ENCODE measurements at places on chromosomes 16 and 17. TPM values are rescaled to one million over a fixed set of nuclear protein-coding genes. Genes with fewer than 3 reads are reported as not detected.

- H3K27me3 ChIP-seq: no peaks in the 10 kb centered on the region
- H3K36me3 ChIP-seq: no peaks in the 10 kb centered on the region
- no peak overlapping the region for H3K4me3 ChIP-seq
Observed at GRCh38 chr16:79533292-79533691, 67.2 kb downstream of the MAF start.

GRCh38 chr17:78529871-78530670 is 47.1 kb downstream of the DNAH17 start:
- H3K36me3 ChIP-seq: no peaks in the 10 kb centered on the region
- H3K27me3 ChIP-seq: no peaks in the 10 kb centered on the region
- no peak overlapping the region for H3K27ac ChIP-seq
- no peak for DNase-seq
- peaks cover 10% of the 10 kb centered on the region for H3K4me1 ChIP-seq

- H3K27ac ChIP-seq: no peak overlapping the region
- no peak for DNase-seq
- H3K4me3 ChIP-seq: no peak overlapping the region
- no peaks in the 10 kb centered on the region for H3K36me3 ChIP-seq
- H3K4me1 ChIP-seq: no peaks in the 10 kb centered on the region
- no peaks in the 10 kb centered on the region for H3K27me3 ChIP-seq
Observed at GRCh38 chr16:12271006-12271405, 294.5 kb downstream of the SNX29 start.

GRCh38 chr17:43689814-43690213 is 28.1 kb upstream of the MEOX1 start:
- no peak overlapping the region for H3K27ac ChIP-seq
- no peak overlapping the region for H3K4me3 ChIP-seq
- no peaks in the 10 kb centered on the region for H3K27me3 ChIP-seq
- no peaks in the 10 kb centered on the region for H3K4me1 ChIP-seq
- no peaks in the 10 kb centered on the region for H3K36me3 ChIP-seq
- no peak for DNase-seq

GRCh38 chr16:2278956-2279800 is 11.3 kb upstream of the RNPS1 start:
- H3K27me3 ChIP-seq: no peaks in the 10 kb centered on the region
- H3K4me3 ChIP-seq: no peak overlapping the region
- no peak for DNase-seq

The MEIOB gene
- not detected for total RNA-seq

The TSPAN10 gene
- not detected for total RNA-seq

Data from CD4-positive, CD25-positive, alpha-beta regulatory T cell (primary cell).